ENCODE measurements at places on chromosomes 5 and 9. TPM values are rescaled to one million over a fixed set of nuclear protein-coding genes. Genes with fewer than 3 reads are reported as not detected.

IL17B gene
- total RNA-seq, result not detected

TMEM252 gene
- not detected for total RNA-seq

- H3K27ac ChIP-seq, result no peak overlapping the region
- no peaks in the 10 kb centered on the region for H3K36me3 ChIP-seq
- H3K4me3 ChIP-seq, result no peak overlapping the region
- H3K4me1 ChIP-seq, result no peaks in the 10 kb centered on the region
These were observed 88.7 kb downstream of the ITGA1 start for GRCh38 chr5:52876456-52876855.

ARID3C gene
- total RNA-seq, result not detected

GRCh38 chr9:13278368-13279246, 885 bp downstream of the MPDZ start:
- no peak overlapping the region for H3K4me3 ChIP-seq
- peaks cover 10% of the 10 kb centered on the region for H3K27me3 ChIP-seq
- H3K27ac ChIP-seq, result no peak overlapping the region

PCDHB11 gene
- total RNA-seq, result not detected

DNA sequence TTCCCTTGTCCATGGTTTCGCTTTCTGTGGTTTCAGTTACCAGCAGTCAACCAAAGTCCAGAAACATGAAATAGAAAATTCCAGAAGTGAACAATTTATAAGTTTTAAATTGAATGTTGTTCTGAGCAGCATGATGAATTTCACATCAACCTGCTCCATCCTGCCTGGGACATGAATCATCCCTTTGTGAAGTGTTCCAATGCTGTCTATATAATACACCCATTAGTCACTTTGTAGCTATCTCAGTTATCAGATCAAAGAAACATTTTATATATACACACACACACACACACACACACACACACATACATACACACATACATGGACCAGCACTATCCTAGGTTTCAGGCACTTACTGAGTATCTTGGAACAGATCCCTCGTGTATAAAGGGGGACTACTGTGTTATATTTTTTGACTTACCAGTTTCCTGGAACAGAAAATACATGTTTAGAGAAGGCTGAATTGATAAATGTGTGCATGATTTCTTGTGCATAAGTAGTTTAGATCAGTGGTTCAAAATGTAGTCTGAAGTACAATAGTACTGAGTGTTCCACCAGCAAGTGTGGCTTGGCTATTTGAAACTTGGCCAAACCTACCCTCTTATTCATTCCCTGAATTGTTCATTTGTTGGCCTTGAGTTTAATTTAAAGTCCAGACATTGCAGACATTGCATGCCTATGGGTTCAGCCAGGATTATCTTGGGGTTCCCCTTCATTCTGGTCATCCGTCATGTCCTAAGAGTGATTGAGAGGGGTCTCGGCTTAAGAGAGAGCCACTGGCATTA, 510.0 kb downstream of the GADD45G start:
- H3K4me1 ChIP-seq, result no peaks in the 10 kb centered on the region
- no peaks in the 10 kb centered on the region for H3K36me3 ChIP-seq
- H3K27ac ChIP-seq, result no peak overlapping the region
- H3K4me3 ChIP-seq, result no peak overlapping the region
- no peak for DNase-seq
- peaks cover 16% of the 10 kb centered on the region for H3K27me3 ChIP-seq

DNA sequence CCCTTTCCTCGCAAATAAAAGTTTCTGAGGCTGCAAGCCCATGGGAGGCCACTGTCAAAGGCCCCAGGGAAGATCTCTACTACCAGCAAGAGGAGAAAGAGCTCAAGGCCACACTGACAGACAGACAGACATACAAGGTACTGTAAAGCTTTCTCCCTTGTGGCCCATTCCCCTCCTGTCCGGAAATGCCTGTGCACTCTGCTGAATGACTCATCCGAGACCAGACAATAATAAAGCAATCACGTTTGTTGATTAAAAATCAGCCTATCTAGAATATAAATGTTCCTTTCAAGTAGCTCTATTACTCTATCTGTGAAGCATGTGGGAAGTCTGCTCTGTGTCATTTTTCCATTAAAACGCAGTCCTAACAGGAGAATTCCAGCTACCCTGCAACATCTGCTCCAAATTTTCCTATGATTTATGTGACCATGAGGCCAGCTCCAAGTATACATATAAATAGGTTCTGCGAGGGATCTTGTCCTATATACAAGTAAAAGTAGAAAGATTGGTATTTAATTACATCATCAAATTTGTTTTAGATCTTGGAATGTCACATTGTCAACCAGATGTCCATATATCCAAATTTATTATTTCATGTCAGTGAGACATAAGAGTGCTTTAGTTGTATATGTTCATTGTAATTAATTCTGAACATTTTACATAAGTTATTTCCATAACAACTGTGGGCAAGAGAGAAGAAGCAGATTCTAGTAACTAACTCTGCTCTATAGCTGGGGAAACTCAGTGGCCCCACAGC, 34.7 kb upstream of the TGFBI start:
- no peaks in the 10 kb centered on the region for H3K36me3 ChIP-seq
- no peak for DNase-seq
- no peaks in the 10 kb centered on the region for H3K4me1 ChIP-seq
- H3K4me3 ChIP-seq, result no peak overlapping the region
- no peak overlapping the region for H3K27ac ChIP-seq

TLX3 gene
- total RNA-seq, result not detected

OCLN gene
- 0.10 TPM for total RNA-seq

GRCh38 chr9:24035816-24036215, 209.8 kb upstream of the ELAVL2 start:
- H3K27me3 ChIP-seq, result no peaks in the 10 kb centered on the region
- H3K27ac ChIP-seq, result no peak overlapping the region
- H3K36me3 ChIP-seq, result no peaks in the 10 kb centered on the region
- H3K4me3 ChIP-seq, result no peak overlapping the region
- no peaks in the 10 kb centered on the region for H3K4me1 ChIP-seq

GRCh38 chr9:134626069-134626423, 15.6 kb upstream of the COL5A1 start:
- no peaks in the 10 kb centered on the region for H3K36me3 ChIP-seq
- no peak overlapping the region for H3K27ac ChIP-seq
- no peaks in the 10 kb centered on the region for H3K27me3 ChIP-seq
- no peak overlapping the region for H3K4me3 ChIP-seq
- no peaks in the 10 kb centered on the region for H3K4me1 ChIP-seq
- DNase-seq, result no peak

DNA sequence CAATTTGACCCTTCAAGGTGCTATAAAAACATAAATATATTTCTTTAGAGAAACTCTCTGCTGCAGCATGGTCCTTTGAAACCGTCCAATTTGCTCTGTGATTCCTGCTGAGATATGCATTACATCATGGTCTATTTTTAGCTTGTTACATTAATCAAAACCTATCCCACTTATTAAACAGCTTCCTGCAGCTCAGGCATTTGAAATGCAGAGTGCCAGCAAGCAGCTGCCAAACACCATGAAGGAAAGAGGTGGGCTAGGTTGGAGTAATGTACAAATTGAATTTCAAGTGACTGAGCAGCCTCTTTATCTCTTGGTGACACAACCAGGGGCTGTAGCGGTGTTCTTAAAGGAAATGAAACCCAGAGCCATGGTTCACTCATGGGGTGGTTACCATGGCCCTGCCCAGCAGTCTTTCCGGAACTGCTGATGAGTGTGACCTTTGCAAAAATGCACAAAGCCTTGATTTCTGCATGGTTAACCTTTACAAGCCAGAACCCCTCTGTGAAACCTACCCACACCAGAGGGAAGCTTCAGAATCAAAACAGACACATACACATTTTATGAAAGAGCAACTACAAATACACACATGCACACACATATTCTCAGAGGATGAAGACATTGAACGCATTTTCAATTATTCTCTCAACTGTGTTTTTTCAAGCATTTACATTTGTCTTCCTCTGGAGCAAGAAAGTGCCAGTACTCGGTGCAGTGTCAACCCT, 155.8 kb upstream of the ZNF608 start:
- peaks cover 18% of the 10 kb centered on the region for H3K4me1 ChIP-seq
- H3K27ac ChIP-seq, result peak overlapping the region; percentile 52
- peak overlapping the region; percentile 59 for H3K4me3 ChIP-seq
- no peaks in the 10 kb centered on the region for H3K36me3 ChIP-seq

GRCh38 chr9:518540-518939, 303.9 kb downstream of the DOCK8 start:
- H3K27me3 ChIP-seq, result peaks cover 2% of the 10 kb centered on the region
- no peaks in the 10 kb centered on the region for H3K36me3 ChIP-seq
- DNase-seq, result no peak
- H3K4me3 ChIP-seq, result no peak overlapping the region
- peaks cover 20% of the 10 kb centered on the region for H3K4me1 ChIP-seq
- no peak overlapping the region for H3K27ac ChIP-seq

HAND1 gene
- total RNA-seq, result not detected

DNA sequence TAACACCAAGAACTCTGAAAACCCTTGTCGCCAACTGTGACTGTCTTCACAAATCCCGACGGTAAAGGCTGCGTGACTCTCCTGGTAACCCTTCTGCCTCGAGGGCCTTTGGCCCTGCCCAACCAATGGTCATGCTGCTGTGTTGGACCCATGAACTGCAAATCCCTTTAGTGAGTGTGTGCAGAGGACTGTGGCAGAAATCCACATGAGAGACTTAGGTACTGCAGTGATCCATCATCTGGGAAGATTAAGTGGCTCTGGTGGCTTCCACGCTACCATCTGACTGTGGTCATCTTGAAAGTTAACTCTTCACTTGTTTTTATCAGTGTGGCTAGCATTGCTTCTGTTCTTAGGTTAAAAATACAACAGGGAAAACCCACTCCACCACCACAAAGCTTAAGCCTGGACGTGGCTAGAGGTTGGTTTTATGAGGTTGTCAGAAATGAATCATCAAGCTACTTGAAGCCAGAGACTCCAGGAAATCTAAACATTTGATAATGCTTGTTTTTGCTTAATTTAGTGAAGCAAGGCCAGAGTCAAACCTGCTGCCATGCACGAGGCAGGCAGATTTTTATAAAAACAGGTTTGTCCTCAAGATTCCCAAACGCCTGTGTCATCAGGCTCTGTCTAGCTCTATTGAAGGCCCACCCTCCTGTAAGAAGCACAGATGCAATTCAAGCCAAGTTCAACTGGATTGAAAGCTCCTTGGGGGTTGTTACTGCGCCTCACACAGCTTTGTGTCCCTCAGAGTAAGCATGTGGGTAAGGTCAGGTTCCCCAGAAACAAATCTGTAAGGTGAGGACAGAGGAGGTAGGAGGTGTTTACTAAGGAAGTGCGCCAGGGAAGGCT, 52.7 kb upstream of the ERCC6L2 start:
- peak; percentile 54 for DNase-seq
- H3K4me1 ChIP-seq, result peaks cover 29% of the 10 kb centered on the region
- H3K27ac ChIP-seq, result peak overlapping the region; percentile 77
- peaks cover 7% of the 10 kb centered on the region for H3K36me3 ChIP-seq

CFAP157 gene
- 0.20 TPM for total RNA-seq

Data from activated T-helper 1 cell treated with anti-CD3 and anti-CD28 coated beads, Interleukin-12 subunit alpha, Interleukin-12 subunit beta, Interleukin-2, Interleukin-4 antibody, amounts not matched to agents 30 ng/mL and 10 ng/mL and 1 ng/mL, durations not matched to agents 14 hours and 24 hours and 36 hours (primary cell).